ENCODE measurements at places on chromosomes 2 and 18.

DNA sequence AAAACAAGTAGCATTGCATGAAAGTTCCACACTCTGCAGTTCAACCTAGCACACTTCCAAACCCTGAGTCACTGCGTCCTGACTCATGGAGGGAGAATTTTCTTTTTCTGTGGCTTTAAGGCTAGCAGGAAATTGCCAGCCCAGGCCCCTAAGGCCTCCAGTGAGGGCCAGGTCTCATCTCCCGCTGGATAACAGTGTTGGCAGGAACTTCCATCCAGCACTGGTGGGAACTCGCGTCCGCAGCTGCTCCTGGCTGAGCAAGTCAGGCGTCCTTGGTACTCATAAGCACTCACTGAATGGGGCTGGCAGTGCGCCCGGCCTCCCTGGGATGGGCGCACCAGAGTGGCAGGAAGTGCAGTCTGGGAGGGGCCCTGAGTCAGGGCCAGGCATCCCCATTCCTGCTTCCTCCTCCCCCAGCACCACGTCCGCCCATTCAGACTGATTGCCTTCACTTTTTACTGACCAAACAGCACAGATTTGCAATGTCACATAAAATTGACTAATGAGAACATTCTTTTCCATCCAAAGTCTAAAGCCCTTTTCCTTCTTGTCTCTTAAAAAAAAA, 14.3 kb downstream of the MALL start:
- DNase-seq, result peak; percentile 100

GRCh38 chr2:160028431-160029269, 33.8 kb downstream of the PLA2R1 start:
- no peak for DNase-seq

DNA sequence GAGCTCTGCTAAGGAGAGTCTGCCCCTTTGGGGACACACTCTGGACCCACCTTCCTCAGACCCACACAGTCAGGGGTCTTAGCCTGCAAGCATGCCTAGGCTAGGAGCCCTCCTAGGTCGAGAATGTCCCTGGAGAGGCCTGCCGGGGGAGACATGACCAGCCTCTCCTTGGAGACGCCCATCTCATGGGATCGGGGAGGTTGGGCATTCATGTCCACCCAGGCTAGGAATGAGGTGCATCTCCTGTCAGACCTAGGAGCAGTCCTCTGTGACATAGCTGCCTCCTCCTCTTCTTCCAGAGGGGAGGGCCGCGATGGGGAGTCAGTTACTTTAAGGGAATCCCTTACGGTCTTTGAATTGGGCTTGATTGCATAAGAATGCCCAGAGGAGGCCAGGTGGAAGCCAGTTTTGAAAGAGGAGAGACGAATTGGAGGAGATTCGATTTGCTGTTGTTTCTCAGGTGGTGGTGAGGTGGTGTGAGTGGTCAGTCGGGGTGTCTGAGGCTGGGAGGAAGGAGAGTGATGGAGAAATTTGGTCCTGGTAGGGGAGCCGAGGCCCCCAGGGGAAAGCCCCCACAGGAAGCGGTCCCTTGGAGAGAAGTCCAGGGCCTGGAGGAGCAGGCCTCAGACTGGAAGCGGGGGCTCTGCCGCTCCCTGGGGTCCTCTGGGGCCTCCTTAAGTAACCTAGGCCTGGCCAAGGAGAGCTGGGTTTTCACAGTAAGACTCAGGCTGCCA, 241.3 kb downstream of the DYSF start:
- no peak for DNase-seq

- no peak for DNase-seq
These were observed 5.5 kb upstream of the CCDC68 start for GRCh38 chr18:54964741-54965140.

GRCh38 chr2:236246711-236247246, 17.4 kb downstream of the ASB18 start:
- no peak for DNase-seq

DNA sequence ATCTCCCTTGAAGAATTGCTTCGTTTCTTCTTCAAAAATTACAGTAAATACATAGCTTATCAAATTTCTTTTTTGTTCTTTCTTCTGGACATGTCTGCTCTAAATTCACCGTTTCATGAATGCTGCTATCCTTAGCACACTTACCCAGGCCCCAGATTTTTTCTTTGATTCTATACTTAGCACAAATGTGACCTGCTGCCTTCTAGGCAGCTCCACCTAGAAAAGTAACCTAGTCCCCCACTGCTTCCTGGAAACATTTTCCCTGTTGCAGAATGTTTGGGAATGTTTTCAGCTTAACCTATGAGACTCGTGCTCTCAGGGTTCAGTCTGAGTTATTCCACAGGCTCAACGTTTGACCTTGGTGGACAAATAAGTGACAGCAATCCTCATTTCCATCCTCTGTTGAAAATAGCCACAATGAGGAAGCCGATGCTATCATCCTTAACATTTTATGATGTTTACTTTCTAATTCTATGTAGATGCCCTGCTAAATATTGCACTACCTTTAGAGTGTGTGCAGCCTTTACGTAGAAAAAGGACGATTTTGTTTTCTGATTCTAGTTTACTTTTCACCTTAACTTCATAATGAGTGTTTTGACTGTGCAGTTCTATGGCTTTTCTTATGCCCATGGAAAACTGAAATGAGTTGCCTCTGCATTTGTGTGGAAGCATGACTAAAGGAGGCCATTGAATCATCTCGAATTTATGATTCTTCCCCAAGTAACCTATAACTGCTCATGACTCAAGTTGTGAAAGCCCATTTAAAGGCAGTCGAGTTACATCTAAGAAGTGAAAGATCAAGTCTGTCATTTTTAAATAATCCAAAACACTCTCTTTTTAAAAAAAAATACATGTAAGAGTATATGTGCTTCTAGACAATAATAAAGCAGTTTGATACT, 47.7 kb downstream of the TMEM182 start:
- DNase-seq, result no peak

DNA sequence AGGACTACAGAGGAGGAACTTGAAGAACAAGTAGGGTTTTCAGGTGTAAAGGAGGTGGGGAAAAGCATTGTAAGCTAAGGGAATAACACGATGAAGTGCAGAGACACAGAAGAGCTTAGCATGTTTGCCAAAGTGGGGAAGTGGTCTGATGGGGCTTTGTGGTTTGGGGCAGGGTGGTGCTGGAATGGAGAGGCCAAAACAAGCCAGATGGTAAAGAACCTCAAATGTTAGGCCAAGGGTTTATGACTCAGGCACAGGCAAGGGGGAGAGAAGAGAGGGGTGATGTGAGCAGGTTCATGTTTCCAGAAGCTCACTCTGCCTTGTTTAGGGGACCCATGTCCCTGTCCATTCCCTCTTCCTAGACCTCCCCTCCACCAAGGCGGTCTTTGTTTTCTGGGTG, 104.5 kb upstream of the YWHAQ start:
- no peak for DNase-seq

- DNase-seq, result no peak
These were observed 56.6 kb upstream of the PPM1B start for GRCh38 chr2:44112096-44112495.

- DNase-seq, result no peak
These were observed 116.3 kb upstream of the SCN7A start for GRCh38 chr2:166610180-166610912.

DNA sequence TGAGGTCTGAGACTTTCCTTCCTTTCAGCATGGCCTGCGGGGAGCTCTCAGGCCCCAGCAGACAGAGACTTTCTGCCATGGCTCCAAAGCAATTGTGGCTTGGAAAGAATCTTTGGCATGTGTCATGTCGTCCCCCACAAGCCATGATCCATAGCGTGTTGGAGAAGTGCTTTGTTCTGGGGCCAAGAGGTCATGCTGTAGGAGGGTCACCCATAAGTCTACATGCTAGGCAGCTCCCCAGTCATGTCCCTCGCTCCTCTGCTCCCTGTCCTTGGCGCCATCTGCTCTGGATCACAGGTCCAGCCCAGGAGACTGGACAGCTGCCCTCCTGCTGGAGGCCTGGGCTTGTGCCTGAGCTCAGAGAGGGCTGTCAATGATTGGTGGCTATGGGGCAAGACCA, 78.8 kb upstream of the LCLAT1 start:
- DNase-seq, result peak; percentile 27

DNA sequence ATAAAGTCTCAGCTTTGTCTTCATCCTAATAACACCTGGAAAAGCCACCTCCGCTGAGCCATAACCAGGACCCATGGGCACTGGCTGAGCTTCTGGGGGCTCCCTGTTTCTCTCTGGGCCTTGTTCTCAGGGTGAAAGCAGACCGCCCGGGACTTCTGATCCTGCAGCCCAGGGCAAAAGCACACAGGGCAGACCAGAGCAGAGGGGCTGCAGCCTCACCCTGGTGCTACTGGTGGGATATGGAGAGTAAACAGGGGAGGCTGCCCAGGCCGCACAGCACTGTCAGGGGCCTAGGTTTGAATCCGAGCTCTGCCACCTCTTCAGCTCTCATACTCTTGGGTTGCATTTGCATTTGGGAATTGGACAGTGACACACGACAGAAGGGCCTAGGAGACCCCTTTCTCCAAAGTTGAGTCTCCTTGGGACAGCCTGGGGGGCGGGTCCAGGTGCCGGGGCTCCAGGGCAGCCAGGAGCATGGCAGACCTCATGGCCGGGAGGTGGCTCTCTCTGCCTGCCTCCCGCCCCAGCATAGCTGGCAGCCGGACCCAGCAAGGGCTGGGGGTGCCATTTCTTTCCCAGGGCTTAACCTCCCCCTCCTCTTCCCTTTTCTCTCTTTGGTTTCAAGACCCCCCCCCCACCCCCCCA, 164.9 kb downstream of the INHBB start:
- no peak for DNase-seq

DNA sequence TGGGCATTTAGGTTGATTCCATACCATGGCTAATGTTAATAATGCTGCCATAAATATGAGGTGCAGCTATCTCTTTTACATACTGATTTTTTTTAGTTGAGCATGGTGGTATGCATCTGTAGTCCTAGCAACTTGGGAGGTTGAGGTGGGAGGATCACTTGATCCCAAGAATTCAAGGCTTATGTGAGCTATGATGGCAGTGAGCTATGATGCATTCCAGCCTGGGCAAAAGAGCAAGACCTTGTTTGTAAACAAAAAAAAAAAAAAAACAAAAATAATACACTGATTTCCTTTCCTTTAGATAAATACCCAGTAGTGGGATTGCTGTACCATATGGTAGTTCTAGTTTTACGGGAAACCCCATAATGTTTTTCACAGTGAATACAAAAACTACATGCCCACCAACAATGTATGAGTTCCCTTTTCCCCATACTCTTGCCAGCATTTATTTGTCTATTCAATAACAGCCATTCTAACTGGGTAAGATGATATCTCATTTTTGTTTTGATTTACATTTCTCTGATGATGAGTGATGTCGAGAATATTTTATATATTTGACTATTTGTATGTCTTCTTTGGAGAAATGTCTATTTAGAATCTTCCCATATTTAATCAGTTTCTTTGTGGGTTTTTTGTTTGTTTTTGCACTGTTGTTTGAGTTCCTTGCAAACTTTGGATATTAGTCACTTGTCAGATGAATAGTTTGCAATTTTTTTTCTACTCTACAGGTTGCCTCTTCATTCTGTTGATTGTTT, 281.0 kb upstream of the KYNU start:
- DNase-seq, result peak; percentile 78

GRCh38 chr2:84257831-84258230, 201.2 kb downstream of the SUCLG1 start:
- DNase-seq, result no peak

GRCh38 chr2:182937870-182938269, 71.4 kb upstream of the FRZB start:
- DNase-seq, result no peak

- peak; percentile 67 for DNase-seq
These were observed 24.0 kb downstream of the TMEM177 start for GRCh38 chr2:119702918-119703401.

- DNase-seq, result peak; percentile 64
These were observed 26.8 kb downstream of the MSH2 start for GRCh38 chr2:47429795-47430194.

DNA sequence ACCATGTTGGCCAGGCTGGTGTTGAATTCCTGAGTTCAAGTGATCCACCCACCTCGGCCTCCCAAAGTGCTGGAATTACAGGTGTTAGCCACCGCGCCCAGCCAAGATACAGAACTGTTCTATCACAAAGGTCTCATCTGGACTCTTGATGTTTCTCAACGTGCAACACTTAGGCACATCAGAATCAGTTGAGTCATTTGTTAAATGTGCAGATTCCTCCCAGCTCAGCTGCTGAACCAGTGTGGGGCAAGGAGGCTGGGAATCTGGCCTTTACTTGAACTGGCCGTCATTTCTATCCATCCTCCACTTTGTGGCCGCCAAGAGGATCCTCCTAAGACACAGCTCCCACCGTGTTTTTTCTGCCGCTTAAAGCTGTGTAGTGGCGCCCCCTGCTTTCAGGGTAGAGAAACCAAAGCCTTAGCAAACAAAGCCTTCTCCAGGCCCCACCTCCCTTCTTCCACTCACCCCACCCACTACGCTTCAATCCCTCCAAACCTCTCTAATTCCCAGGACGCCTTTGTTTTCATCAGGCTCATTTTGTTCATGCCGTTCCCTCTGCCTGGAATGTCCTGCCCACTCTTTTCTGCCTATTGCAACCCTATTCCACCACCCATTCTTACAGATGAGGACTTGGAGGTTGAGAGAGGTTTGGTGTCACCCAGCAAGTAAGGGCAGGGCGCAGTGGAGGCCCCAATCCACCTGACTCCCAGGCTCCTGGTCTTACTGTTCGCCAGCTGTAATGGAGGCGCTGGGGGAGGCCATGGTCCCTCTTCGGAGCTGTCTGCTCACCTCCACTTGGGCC, 776 bp upstream of the SPEG start:
- DNase-seq, result peak; percentile 61

GRCh38 chr18:76689646-76690264, 132.6 kb upstream of the ZNF236 start:
- DNase-seq, result no peak

GRCh38 chr2:60888853-60889252, 7.5 kb downstream of the REL start:
- no peak for DNase-seq

DNA sequence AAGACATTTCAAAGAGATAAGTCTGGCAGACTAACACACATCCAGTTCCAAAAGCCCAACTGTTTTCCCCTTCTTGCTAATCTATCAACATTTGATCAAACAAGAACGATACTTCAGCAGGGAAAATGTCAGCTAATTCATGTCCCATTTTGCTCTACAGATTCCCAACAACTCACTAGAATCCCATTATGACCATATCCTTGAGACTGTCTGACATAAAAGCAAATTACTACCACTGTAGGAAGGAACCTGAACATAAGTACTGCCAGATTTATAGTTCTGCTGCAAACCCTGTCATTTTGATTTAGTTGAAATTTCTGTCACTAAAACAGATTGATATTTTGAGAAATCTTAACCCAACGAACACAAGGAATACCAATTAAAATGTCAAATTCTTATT, 193.0 kb upstream of the REG3G start:
- no peak for DNase-seq

GRCh38 chr18:69397096-69397495, 3.6 kb upstream of the DOK6 start:
- peak; percentile 20 for DNase-seq

DNA sequence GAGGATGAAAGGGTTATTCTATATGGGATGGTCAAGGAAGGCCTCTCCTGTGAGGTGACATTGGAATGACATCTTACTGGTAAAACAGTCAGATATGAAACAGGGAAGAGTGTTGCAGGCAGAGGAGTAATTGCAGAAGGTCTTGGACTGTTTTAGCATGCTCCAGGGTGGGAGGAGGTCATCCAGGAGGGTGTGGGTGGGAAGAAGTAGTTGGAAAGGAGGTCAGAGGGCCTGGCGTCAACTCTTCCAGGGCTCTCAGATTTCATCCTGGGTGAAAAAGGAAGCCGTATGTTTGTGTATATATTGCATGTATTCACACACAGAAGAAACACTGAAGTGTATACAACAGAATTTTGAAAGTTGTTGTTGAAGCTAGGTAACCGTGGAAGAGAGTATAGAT, 48.2 kb downstream of the ATP9B start:
- no peak for DNase-seq

GRCh38 chr2:29260142-29260772, 145.0 kb downstream of the CLIP4 start:
- peak; percentile 59 for DNase-seq

- DNase-seq, result no peak
These were observed 33.7 kb upstream of the LYPD6B start for GRCh38 chr2:149004836-149005235.

Measured in HCEC 1CT (cell line).